HS-5 (cell line): ENCODE measurements at places on chromosomes 7 and 10.

GRCh38 chr7:98613601-98614425 lies 3.3 kb upstream of the NPTX2 start:
- DNase-seq, result no peak

DNA sequence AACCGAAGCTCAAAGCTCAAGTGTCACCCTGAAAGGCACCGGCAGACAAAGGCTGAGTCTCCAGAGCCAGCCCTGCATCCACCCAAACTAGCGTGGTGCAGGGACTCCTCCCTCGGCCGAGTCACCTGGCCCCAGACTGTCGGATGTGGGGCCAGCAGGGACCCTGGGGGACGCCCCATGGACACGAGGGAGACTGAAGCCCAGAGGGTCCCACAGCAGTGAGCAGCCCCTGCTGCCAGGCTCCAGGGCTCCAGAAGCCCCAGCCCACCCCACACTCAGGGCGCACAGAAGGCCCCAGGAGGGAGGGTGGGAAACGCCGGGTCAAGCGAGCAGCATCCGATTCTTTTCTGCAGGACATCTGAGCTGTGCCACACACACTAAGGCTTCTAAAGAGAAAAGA lies 20.2 kb downstream of the GPR146 start:
- DNase-seq, result no peak

DNA sequence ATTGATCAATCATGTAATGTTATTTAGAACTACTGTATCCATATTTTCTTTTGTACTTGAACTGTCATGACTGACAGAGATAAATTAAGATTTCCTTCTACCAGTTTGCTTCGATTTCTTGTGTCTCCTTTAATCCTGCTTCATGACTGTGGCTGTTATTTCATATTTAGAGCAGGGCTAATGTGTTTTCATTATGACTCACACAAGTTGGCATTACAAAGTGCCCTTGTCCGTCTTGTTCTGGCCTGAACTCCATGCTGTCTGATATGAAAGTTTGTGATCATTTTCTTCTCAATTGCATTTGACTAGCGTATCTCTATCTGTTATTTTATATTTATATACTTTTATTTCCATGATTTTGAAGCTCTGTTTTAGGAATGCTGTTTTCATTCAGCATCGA lies 344.1 kb upstream of the PRKCQ start:
- DNase-seq, result no peak

DNA sequence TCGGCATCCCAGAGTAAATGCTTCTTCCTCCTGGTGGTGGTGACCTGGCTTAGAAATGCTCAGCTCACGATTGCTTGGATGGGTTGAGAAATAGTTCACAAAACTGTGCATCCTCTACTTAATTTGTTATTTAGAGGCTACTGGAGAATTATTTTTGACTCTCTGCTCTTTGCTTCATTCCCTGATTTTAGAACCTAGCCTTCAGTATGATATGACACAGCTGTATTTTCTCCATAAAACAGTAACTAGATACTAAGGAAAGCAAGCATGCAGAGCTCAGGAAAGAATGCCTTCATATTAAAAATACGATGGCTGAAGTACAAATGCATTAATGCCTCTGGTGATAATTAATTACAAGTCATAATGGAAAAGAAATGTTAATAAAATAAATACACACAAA lies 602.0 kb upstream of the COBL start:
- DNase-seq, result no peak

- no peak for DNase-seq
These were observed 478.0 kb upstream of the KLF6 start for GRCh38 chr10:4262870-4263600.

- DNase-seq, result no peak
These were observed 371.1 kb upstream of the NFE2L3 start for GRCh38 chr7:25780904-25781303.

DNA sequence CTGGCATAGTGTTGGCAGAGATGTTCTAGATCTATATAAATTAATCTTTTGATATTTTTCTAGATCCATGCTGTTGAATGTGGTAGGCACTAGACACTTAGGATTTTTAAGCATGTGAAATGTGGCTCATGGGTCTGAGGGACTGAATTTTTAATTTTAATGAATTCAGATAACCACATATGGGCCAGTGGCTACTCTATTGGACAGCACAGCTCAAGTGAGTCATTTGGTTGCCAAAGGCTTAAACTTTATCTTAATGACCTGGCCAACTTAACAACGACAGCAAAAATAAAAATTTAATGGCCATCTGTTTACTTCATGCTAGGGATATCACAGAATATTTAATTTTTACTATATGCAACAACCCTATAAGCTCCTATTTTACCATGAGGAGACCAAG lies 61.4 kb downstream of the CDK14 start:
- DNase-seq, result no peak

DNA sequence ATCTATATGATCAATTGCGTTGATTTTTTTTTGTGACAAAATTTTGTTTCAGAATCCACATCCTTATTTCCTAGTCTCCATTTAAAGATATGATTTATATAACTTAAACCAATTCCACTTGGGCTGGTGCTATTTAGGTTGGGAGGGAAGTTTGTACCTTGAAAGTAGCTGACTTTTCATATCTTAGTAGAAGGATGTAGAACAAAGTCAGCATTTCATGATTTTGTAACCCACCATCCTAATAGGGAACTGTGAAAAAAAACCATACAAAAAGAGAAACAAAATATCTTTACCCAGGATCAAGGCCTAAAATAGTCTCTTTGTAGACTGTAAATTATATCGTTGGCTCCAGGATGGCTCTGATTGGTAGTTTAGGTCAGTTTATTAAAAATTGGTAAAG lies 8.3 kb downstream of the HECTD2 start:
- DNase-seq, result no peak

DNA sequence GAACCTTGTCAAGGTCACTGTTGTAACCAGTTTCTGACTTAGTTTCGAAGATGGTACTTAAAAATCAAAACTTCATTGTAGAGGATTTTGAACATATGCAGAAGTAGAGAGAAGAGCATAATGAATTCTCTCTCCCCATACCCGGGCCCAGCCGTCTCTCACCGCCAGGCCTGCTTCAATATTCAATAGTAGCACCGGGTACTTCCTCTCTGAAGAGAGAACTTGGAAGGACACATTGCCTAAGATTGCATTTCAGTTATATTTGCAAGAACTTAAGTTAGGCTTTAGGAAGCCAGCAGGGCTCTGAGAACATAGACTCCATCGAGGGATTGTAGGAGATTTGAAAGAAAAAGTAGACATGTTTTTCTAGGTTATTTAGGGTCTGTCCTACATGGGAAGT lies 19.1 kb downstream of the LMTK2 start:
- no peak for DNase-seq

DNA sequence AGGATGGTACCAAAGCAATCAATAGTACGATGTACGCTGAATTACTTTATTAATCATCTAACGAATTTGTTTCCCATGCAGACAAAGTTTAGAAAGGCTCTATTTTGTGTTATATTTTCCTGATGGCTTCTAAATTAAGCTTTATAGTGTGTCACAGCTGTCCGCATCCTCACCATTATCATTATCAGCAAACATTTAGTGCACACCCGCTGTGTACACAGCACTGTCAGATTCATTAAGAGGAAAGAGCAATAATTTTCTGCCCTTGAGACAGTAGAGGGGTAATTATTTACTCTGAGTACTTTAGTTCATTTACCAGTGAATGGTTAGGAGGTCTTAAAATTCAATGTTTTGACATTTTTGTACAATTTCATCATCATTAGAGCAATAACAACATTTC lies 233.3 kb upstream of the PTPRZ1 start:
- DNase-seq, result no peak

- no peak for DNase-seq
These were observed 202.4 kb upstream of the NEBL start for GRCh38 chr10:21099291-21100062.

- DNase-seq, result no peak
These were observed 42.2 kb upstream of the PFKP start for GRCh38 chr10:3025026-3025683.

DNA sequence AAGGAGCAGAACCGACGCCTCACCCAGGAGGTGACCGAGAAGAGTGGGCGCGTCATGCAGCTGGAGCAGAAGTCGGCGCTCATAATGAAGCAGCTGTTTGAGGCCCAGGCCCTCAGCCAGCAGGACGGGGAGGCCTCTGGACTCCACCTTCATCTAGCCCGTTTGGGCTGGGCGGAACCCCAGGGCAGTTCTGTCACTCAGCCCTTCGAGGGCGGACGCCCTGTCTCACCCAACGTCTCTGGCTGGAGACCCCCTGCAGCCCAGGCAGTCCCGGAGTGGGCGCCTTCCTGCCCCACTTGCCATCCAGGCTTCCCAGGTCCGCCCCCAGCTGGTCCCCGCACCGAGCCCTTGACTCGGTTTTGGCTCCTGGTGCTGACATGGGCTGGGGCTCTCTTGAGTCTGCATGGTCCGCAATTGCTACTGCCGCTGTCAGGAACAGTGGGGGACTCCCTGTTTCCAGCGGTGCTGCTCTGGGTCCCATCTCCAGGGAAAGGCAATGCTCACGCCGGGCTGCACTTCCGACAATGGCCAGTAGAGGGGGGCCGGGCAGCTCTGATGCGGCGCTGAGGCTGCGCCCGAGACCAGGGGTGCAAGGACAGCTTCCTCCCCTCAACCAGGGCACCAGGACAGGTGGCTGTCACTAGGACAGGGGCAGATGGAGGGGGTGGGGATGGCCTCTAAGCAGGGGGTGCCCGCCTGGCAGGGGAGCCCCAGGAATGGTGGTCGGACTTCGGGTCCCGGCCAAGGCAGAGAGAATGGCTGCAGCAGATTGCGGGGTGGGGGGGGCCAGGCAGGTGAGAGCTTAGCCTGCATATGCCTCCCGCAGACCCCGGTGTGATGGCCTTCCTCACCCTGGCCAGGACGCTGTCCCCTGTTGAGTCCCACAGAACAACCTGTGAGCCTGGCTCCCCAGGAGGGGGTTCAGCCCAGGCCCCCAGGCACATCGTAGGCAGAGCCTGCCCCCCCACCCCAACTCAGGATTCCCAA lies 71.2 kb upstream of the KCTD7 start:
- DNase-seq, result no peak

- DNase-seq, result no peak
These were observed 16.8 kb downstream of the VSIR start for GRCh38 chr10:71756311-71757191.
